ENCODE measurements at places on chromosomes 4 and X. TPM values are rescaled to one million over a fixed set of nuclear protein-coding genes. Genes with fewer than 3 reads are reported as not detected.

DNA sequence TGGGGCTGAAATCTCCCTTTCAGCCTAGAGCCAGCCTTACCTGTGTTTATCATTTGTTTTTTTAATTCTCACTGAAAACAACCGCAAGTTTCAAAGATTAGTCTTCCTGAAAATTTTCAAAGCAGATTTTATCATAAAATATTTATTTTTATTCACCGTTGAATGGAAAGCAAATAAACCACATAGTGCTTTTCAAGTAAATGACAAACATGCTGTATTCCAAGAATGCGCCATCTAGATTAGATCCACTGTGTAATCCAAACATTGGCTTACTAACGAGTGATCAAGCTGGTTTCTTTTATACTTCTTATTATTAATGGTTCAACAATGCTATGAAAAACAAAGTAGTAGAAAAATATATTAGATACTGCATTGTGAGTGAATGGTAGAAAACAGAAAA lies 1176.2 kb upstream of the IGFBP7 start:
- H3K27ac ChIP-seq = no peak overlapping the region
- DNase-seq = no peak
- no peak overlapping the region for H3K4me3 ChIP-seq

Gene TCEAL2
- 14.7 TPM for total RNA-seq

DNA sequence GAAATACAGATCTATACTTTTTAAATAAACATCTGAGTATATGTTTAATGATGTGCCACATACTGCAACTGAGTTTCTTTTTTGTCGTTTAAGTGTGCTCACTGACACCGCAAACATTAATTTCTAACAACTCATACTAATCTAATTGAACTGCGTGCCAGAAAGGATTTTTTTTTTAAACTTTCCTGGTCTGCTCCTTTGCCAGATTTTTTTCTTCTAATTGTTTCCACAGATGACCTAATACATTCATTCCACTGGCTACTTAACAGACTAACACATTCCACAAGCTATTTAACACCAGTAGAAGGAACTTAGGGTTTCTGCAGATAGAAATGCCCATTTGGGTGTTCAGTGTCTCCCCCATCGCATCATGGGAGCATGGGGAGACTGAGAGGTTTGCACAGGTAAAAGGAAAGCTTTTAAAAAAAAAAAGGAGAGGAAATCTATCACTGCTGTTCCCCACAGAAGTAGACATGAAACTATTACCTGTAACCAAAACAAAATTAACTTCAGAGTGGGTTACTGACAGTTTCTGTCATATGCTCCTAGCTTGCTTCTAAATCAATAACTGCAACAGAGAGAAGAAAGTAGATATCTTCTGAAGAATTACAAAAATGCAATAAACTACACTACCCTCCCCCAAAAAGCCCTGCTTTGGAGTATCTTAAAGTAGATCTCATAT lies 31.6 kb downstream of the SH3KBP1 start:
- H3K4me1 ChIP-seq = no peaks in the 10 kb centered on the region
- H3K36me3 ChIP-seq = no peaks in the 10 kb centered on the region
- H3K4me3 ChIP-seq = no peak overlapping the region
- no peak overlapping the region for H3K27ac ChIP-seq
- H3K27me3 ChIP-seq = no peaks in the 10 kb centered on the region

- no peaks in the 10 kb centered on the region for H3K4me1 ChIP-seq
- no peak overlapping the region for H3K4me3 ChIP-seq
- H3K27me3 ChIP-seq = no peaks in the 10 kb centered on the region
- no peaks in the 10 kb centered on the region for H3K36me3 ChIP-seq
- DNase-seq = no peak
- no peak overlapping the region for H3K27ac ChIP-seq
Measured at GRCh38 chr4:48033825-48034413, 17.3 kb downstream of the NIPAL1 start.

Gene KCNIP4
- total RNA-seq = not detected

GRCh38 chr4:87657525-87657924 lies 7.4 kb downstream of the DMP1 start:
- H3K27me3 ChIP-seq = no peaks in the 10 kb centered on the region
- H3K36me3 ChIP-seq = no peaks in the 10 kb centered on the region
- peaks cover 34% of the 10 kb centered on the region for H3K4me1 ChIP-seq
- no peak overlapping the region for H3K27ac ChIP-seq

GRCh38 chrX:150032742-150033141 lies 94.5 kb upstream of the EOLA2 start:
- H3K27ac ChIP-seq = no peak overlapping the region
- H3K27me3 ChIP-seq = no peaks in the 10 kb centered on the region
- no peaks in the 10 kb centered on the region for H3K4me1 ChIP-seq
- no peak overlapping the region for H3K4me3 ChIP-seq
- H3K36me3 ChIP-seq = no peaks in the 10 kb centered on the region
- DNase-seq = no peak

DNA sequence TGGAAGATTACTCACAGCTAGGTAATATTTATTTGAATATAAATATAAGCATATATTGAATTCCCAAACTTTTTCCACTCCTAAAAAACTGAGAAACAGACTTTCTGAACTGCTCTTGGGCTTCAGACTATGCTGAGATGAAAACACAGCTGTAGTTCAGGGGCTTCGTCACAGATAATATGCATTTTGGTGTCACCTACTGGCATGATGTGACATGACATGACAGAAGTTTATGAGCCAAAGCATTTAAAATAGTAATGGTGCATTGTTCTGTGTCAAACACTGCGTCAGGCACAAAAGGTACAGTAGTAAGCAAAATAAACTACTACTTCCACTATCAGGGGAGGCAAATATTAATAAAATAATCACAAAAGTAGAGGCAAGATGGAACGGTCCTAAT lies 171.3 kb downstream of the BTC start:
- no peak overlapping the region for H3K27ac ChIP-seq
- DNase-seq = no peak
- no peaks in the 10 kb centered on the region for H3K27me3 ChIP-seq
- H3K36me3 ChIP-seq = no peaks in the 10 kb centered on the region
- no peak overlapping the region for H3K4me3 ChIP-seq
- H3K4me1 ChIP-seq = no peaks in the 10 kb centered on the region

GRCh38 chr4:13918110-13918509 lies 290.6 kb upstream of the BOD1L1 start:
- H3K27ac ChIP-seq = no peak overlapping the region
- DNase-seq = no peak
- no peaks in the 10 kb centered on the region for H3K36me3 ChIP-seq
- H3K4me3 ChIP-seq = no peak overlapping the region
- peaks cover 15% of the 10 kb centered on the region for H3K4me1 ChIP-seq

GRCh38 chr4:60759518-60760245 lies 440.4 kb upstream of the ADGRL3 start:
- H3K4me1 ChIP-seq = no peaks in the 10 kb centered on the region
- H3K27ac ChIP-seq = no peak overlapping the region
- DNase-seq = no peak
- H3K36me3 ChIP-seq = no peaks in the 10 kb centered on the region
- H3K4me3 ChIP-seq = no peak overlapping the region

GRCh38 chr4:123638834-123639233 lies 242.2 kb downstream of the SPRY1 start:
- no peak overlapping the region for H3K27ac ChIP-seq
- DNase-seq = no peak
- no peak overlapping the region for H3K4me3 ChIP-seq
- no peaks in the 10 kb centered on the region for H3K36me3 ChIP-seq
- H3K4me1 ChIP-seq = no peaks in the 10 kb centered on the region
- no peaks in the 10 kb centered on the region for H3K27me3 ChIP-seq
